Fibroblast of lung (primary cell): ENCODE measurements at places on chromosomes 1 and 21. TPM values are rescaled to one million over a fixed set of nuclear protein-coding genes. Genes with fewer than 3 reads are reported as not detected.

PDPN gene
- total RNA-seq: 3.1 and 7.4 TPM in 2 replicates

UBXN10 gene
- 0.33 and 0.77 TPM in 2 replicates for total RNA-seq

SLAMF9 gene
- total RNA-seq: not detected in 2 replicates

CNKSR1 gene
- total RNA-seq: not detected in 2 replicates

TLCD4 gene
- total RNA-seq: 0.51 and 2.1 TPM in 2 replicates

S100A7A gene
- total RNA-seq: not detected in 2 replicates

ANGPTL1 gene
- 4.1 and 7.2 TPM in 2 replicates for total RNA-seq

PRAMEF10 gene
- not detected in 2 replicates for total RNA-seq

SLFNL1 gene
- 0.51 and 0.66 TPM in 2 replicates for total RNA-seq

TNFRSF25 gene
- total RNA-seq: 0.51 and 1.5 TPM in 2 replicates

LINGO4 gene
- not detected in 2 replicates for total RNA-seq
